Activated T-helper 1 cell treated with anti-CD3 and anti-CD28 coated beads, Interleukin-2, amount 50 U/mL, for 16 hours (primary cell): ENCODE measurements at places on chromosomes 2 and 18.

- DNase-seq, result no peak
Measured at GRCh38 chr2:43579275-43579981, 16.4 kb downstream of the THADA start.

DNA sequence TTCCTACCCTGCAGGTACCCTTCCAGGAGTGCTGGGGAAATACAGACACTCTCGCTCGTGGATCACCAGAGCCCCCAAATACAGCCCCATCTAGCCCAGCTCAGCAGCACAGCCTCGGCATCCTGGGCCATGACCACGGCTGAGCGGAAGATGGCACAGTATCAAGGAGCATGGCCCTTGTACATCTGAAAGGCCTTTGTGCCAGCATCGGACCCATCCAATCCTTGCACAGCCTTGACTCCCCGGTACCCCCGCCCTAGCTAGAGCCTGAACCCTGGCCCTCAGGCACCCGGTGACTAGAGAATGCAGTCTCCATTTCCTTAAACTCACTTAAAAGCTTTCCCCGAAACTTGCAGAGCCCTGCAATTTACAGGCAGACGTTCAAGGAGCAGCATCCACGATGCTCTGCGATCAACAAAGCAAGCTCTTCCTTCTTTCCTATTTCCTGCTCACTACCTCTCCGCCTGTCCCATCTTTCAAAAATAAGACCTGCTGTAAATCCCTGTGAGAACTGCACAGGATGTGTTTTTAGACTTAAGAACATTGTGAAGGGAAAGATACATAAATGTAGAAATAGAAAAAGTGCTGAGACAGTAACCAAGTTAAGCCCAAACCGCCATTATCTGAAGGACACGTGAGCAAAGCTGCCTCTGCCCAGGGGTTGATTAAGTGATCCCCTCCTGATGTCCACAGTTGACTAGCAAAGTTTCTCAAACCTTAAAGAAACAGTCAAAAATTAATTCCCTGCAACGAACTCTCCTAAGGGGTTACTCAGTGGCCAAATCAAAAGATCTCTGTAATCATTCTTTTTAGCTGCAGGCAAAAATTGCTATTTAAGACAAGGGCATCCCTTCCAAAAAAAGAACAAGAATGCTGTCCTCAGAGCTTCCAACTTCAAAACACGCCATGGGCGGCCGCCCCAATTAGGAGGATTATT is 48.5 kb downstream of the ZNF516 start:
- no peak for DNase-seq

DNA sequence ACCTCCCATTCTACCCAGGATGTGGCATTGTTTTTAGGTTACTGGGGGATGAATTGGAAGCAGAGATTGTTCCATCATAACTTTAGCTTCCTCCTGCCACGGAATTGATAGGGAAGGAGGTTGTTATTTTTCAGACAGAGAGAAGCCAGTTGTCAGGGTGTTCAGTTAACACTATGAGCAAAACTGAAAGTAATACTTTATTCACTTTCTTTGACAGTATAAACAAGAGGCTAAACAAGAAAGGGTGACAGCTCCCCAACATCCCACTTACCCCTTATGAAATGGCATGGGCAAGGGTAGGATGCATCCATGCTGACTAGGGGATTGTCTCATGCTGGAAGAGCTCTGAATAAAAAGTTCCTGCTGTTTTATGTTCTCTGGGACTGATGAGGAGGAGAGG is 36.4 kb upstream of the GAREM1 start:
- DNase-seq, result no peak

GRCh38 chr2:174833737-174834136 is 69.5 kb upstream of the CHRNA1 start:
- no peak for DNase-seq

DNA sequence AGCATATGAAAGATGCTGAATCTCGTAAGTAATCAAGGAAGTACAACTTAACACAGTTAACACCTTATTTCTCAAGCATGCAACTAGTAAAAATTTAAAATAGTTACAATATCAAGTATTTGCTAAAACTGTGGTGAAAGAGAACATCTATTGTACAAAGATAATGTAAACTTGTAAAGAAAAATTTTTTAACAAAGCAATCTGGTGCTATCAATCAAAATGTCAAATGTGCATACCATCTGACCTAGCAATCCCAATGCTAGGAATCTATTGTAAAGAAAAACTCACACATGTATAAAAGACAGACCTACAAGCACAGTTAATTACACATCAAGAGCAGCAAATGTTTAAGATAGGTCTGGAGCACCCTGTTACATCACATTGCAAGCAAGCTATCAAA is 90.1 kb downstream of the SLC66A3 start:
- no peak for DNase-seq

DNA sequence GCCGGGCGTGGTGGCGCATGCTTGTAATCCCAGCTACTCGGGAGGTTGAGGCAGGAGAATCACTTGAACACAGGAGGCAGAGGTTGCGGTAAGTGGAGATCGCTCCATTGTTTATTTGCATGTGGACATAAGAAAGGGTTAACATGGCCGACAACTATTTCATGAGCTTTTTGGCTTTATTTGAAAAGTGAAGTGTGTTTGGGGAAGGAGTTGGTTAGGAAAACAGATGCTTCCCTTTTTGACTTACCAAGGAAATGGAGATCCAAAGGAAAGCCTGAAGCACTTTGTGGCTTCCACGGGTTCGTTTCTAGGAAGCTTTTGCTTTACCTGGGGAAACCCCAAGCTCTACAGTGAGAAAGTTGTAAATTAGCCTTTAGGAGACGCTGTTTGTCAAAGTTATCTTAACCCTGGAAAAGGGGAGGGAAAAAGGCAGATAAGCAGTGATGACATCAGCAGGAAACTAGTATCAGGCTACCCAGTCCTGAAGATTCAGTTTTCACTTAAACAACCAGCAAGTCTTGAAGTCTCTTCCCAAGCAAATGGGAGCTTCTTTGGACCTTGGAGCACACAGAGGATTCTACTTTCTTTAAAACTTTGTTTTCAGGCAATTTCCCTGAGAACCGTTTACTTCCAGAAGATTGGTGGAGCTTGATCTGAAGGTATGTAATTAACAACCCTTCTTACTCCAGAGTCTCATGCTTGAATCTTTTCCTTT is at the start of gene CASP10:
Gene CASP10, plus strand, starts transcription at position 492 of the 715 bp plus-strand sequence. CDS start 2,637 bp downstream, outside the sequence.
- no peak for DNase-seq

DNA sequence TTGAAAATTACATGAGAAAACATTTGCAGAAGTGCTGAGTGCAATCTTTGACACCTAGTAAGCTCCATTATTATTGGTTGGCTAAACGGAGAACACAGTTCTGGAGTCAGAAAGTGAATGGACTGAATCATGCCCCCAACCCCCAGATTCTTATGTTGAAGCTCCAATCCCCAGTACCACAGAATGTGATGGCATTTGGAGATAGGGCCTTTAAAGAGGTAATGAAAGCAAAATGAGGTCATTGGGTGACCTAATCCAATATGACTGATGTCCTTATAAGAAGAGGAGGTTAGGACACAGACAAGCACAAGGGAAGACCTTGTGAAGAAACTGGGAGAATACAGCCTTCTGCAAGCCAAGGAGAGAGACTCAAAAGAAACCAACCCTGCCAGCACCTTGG is 200.9 kb upstream of the EPAS1 start:
- no peak for DNase-seq
